ENCODE measurements at places on chromosomes 4 and X. TPM values are rescaled to one million over a fixed set of nuclear protein-coding genes. Genes with fewer than 3 reads are reported as not detected.

The BMPR1B gene
- 7.9 TPM for total RNA-seq

The BCLAF3 gene
- 3.5 TPM for total RNA-seq

The WDFY3 gene
- 11.1 TPM for total RNA-seq

The ABLIM2 gene
- total RNA-seq: 0.39 TPM

The ETDA gene
- total RNA-seq: not detected

The SHROOM2 gene
- 0.28 TPM for total RNA-seq

The TCEAL5 gene
- total RNA-seq: not detected

The ZDHHC9 gene
- 41.0 TPM for total RNA-seq

The CT45A5 gene
- total RNA-seq: 0.19 TPM

The DMP1 gene
- total RNA-seq: 0.03 TPM

The ARHGAP4 gene
- total RNA-seq: 1.4 TPM

The ZNF711 gene
- 1.1 TPM for total RNA-seq

The KCTD8 gene
- total RNA-seq: not detected

The G3BP2 gene
- 91.7 TPM for total RNA-seq

The AFM gene
- not detected for total RNA-seq

The PABPC1L2A gene
- total RNA-seq: not detected
